ENCODE measurements at places on chromosomes 3 and 15.

- no peak for DNase-seq
Measured at GRCh38 chr3:38171622-38172021, 6.3 kb downstream of the OXSR1 start.

DNA sequence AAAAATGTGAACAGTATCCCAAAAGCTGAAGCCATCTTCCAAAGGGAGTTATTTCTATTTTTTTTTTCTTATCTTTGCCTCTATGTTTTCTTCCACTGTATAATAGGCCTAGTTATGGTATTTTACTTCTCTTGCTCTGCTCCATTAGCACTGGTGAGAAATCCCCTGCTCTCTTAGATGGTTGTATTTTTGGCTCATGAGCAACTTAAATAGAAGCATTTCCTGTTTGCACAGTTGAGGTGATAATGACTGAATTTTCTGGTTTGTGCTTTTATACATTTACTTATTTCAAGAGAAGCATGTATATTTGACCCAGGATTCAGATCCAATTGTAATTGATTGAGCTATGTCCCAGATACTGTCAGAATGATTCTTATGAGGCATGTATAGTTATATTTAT is 61.6 kb upstream of the CD200R1L start:
- DNase-seq, result no peak

GRCh38 chr3:40768536-40768935 is 243.8 kb downstream of the ZNF621 start:
- DNase-seq, result no peak

DNA sequence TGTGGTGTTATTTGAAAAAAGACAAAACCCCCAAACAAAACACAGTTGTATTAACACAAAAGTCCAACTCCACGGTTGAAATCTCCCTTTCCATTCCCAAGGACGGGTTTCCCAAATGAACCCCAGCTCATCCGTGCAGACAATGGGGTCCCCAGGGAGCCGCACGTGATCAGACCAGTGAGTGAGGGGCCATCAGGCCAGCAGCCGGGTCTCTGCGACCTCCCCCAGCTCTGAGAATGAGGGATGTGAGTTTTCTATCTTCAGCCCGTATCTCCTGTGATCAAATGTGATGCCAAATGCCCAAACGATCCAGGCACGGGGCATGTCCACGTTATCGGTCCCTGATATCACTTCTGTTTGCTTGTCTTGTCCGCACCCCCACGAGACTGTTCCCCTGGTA is 138.0 kb downstream of the OPA1 start:
- DNase-seq, result no peak

Data from activated CD4-positive, alpha-beta T cell treated with anti-CD3 and anti-CD28 coated beads for 24 hours (primary cell).